A549 treated with CpdA at 1 μM for 4 hours (cell line): ENCODE measurements at places on chromosomes 13 and 19. TPM values are rescaled to one million over a fixed set of nuclear protein-coding genes. Genes with fewer than 3 reads are reported as not detected.

Gene BST2
- total RNA-seq: 0.10 to 0.14 TPM in 2 of 5 replicates, not detected in the others

Gene CEACAM19
- 8.2 to 12.9 TPM (median 9.6 TPM) in 5 replicates for total RNA-seq

Gene ZNF541
- not detected in 5 replicates for total RNA-seq

Gene MEIOSIN
- 0.05 to 0.16 TPM (median 0.06 TPM) in 4 of 5 replicates, not detected in the other for total RNA-seq

Gene ZNF792
- 1.4 to 2.1 TPM (median 1.9 TPM) in 5 replicates for total RNA-seq

Gene MBD3L3
- total RNA-seq: not detected in 5 replicates

Gene ZNF560
- total RNA-seq: not detected in 5 replicates
